ENCODE measurements at places on chromosomes 11 and 22.

- DNase-seq = no peak
Observed at GRCh38 chr11:73267122-73267846, 4.9 kb upstream of the P2RY6 start.

DNA sequence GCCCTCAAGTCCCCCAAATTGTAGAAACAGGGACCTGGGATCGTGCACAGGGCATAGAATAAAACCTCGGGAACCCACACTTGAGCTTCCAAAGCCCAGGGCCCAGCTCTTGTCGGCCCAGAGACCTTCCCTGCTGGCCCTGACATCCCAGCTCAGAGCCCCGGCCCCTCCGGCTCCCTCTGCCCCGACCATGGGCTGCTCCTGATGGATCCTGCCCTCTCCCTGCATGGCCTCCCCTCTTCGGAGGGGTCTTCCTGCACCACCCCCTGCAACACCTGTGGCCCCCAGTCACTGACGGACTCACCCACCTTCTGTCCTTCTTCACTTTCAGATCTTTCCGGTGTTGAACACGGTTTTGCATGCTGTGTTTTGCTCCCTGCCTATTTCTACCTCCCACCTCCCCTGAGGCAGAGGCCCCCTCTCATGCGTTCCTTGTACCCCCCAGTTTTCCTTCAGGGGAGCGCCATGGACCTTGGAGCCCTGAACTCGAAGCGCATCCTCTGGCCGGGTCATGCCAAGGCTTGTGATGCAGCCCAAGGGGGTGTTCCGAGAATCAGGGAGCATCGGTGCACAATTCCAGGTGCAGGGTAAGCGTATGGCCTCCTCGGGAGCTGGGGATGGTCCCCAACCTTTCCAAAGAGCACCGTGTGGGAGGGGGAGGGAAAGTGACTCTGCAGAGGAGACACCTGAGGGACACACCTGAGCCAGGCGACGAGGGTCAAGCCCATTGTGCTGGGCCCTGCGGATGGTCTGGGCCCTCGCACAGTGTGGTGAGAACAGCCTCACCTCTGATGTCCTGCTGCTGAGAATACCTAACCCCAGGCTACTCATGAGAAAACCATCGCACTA is 666.4 kb downstream of the BRD1 start:
- no peak for DNase-seq

DNA sequence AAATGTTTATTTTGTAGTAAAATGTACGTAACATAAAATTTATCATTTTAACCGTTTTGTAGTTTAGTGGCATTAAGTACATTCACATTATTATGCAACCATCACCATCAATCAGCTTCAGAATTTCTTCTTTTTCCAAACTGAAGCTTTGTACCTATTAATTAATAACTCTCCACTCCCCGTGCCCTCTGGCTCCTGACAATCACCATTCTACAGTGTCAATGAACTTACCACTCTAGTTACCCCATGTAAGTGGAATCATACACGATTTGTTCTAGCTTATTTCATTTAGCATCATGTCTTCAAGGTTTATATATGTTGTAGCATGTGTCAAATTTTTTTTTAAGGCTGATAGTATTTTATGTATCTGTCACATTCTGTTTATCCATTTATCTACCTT is 9.7 kb downstream of the TBCEL start:
- DNase-seq = no peak

DNA sequence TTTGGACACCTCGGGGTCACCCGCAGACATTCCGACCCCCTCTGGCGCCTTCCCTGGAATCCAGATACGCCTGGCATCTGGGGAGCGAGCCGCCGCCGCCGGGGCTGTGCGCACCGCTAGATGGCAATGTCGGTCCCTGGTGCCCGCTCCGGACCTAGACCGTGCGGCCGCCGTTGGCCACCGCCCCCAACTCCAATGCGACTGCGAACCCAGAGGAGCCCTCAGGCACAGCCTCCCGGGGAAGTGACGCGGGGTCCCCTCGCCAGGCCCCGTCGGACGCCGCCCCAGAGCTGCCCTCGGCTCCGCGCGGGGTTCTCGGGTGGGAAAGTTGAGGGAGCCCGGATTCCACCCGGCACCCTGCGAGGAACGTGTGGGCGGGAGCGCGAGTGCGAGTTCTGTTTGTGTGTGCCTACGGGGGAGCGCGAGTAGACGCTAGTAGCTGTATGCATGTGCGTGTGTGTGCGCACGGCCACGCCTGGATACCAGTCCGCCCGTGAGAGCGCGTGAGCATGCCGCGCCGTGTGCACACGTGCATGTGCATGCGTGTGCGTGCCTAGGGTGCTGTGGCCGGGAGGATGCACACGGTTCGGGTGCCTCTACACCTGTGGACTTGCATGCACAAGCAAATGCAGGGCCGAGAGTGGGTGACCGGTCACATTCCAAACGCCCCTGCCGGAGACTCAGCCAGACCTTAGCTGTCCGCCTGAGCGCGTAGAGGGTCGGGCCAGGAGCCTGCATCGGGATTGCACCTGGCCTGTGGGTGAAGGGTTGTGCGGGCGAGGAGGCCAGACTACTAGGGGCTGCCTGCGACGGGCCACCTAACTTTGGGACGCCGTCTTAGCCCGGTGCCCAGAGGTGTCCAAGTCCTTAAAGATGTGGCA is 1.9 kb downstream of the CHRM4 start:
- DNase-seq = no peak

DNA sequence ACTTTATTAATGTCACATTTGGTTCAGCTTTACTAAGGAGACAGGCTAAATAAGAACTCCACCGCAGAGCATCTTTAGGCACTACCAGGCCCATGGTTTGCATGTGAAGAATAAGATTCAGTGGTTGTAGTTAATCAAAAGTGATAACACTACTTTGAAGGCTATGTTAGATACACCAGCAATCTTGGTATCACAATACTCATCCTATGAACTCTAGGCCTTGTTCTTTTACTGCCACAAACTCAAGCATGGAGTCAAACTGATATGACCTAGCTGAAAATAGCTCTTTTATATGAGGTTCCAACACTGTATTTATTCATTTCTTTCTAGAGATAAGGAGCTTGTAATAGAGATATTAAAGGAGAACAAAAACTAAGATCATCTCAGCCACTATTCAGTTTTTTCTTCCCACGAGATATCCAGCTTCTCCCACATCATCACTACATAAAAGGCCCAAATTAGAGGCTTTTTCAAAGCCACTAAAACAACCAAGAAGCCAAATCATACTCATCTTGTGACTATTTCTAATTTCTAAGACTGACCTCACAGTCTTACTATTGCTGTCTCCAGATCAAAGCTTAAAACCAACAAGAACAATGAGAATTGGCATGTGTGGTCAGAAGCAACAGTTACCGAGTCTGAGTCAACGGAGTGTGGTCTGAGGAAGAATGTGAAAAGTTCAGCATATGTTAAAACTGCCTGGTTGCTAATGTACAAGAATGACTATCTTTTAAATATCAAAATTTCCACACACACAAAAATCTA is 25.1 kb upstream of the GUCY1A2 start:
- DNase-seq = no peak

DNA sequence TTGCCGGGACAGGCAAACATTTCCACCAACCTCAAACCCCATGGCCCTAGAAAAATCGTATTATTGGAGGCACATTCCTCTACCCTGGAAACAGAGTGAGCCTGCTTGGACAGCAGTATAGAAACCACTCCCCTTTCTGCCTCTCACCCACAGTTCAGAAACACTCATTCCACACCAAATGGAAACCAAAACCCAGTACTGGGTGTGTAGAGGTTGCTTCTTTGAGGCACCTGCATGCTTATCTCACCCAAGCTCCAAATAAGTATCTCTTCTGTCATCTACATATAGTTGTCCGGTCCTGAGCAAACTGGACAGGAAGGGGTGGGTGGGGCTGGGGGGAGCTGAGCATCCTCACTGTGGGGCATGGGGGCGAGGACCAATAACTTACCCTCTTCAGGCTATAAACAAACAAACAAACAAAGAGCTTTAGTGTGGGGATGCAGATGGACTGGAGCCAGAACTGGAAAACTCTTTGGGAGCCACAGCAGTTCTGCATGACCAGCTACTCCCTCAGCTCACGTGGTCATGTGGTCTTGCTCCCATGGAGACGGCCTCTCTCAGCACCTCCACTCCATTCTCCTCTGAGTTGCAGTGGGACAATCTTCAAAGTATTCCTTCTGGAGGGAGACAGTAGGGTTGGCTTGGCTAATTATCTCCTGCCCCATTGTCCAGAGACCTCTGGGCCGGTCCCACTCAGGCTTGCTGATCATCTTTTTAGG is 1.0 kb upstream of the PLAAT2 start:
- no peak for DNase-seq

DNA sequence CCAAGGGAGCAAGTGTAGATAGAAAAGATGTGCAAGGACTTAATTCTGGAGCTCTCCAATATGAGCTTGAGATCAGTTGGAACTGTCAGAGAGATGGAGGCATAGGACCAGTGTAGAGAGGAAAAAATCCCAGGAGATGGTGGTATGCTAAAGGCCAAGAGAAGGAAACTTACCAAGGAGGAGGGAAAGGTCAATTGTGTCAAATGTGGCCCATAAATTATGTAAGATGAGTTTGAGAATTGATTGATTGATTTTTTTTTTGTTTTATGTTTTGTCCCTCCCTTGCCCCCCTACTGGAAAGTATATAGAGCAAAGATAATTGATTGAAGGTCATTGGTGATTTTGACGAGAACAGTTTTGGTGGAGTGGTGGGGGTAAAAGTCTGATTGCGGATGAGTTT is 2.8 kb upstream of the USP2 start:
- no peak for DNase-seq

- peak; percentile 47 for DNase-seq
Observed at GRCh38 chr22:30435674-30436126, 10.1 kb downstream of the MTFP1 start.

DNA sequence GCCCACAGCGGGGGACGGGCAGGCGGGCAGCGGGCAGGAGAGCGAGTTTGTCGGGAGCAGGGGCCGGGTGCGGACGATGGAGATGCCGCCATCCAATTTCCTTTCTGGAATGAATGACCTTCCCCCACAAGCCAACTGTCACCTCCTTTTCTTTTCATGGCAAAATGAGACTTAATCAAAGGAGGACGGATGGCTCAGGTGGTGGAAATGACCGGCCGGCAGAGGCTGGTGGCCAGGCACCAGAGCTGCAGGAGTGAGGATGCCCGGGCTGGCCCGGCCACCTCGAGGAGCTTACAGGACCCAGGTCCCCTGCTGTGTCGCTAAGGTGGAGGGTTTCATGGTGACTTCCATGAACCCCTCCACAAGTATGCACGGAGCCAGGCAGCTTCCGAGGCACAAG is 11.7 kb downstream of the SHISAL1 start:
- no peak for DNase-seq

GRCh38 chr22:17754233-17754925 is 19.9 kb downstream of the BID start:
- DNase-seq = no peak

DNA sequence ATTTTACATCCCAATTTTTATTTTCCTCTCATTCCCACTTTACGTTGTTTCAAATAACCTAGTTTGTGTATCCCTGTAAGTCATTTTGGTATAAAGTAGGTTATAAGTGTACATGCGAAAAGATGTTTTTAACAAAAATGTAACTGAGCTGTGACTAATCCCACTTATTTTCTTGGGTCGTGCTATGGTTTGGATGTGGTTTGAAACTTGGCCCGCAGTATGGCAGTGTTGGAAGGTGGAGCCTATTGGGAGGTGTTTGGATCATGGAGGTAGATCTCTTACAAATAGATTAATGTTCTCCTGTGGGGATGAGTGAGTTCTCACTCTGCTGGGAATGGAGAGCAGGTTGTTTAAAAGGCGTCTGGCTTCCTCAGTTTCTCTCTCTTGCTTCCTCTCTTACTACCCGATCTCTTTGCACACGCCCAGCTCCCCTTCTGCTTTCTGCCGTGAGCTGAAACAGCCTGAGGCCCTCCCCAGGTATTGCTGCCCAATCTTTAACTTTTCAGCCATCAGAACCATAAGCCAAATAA is 7.2 kb downstream of the RPL27A start:
- DNase-seq = no peak

DNA sequence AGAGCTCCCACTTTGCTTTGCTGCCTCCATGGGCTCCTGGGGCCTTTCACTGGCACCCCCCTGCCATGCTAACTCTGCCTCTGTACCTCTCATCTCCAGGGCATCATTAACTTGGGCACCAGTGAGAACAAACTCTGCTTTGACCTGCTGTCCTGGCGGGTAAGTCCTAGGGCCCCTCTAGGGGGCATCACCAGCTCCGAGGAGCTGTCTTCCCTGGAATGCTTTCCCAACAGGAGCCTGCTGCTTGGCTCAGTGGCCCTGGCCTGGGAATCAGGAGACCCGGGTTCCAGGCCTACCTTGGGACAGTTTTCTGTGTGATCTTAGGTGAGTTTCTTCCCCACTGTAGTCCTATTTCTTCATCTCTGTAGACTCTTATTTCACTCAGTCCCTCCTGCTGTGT is 5.1 kb downstream of the ACCS start:
- DNase-seq = no peak

DNA sequence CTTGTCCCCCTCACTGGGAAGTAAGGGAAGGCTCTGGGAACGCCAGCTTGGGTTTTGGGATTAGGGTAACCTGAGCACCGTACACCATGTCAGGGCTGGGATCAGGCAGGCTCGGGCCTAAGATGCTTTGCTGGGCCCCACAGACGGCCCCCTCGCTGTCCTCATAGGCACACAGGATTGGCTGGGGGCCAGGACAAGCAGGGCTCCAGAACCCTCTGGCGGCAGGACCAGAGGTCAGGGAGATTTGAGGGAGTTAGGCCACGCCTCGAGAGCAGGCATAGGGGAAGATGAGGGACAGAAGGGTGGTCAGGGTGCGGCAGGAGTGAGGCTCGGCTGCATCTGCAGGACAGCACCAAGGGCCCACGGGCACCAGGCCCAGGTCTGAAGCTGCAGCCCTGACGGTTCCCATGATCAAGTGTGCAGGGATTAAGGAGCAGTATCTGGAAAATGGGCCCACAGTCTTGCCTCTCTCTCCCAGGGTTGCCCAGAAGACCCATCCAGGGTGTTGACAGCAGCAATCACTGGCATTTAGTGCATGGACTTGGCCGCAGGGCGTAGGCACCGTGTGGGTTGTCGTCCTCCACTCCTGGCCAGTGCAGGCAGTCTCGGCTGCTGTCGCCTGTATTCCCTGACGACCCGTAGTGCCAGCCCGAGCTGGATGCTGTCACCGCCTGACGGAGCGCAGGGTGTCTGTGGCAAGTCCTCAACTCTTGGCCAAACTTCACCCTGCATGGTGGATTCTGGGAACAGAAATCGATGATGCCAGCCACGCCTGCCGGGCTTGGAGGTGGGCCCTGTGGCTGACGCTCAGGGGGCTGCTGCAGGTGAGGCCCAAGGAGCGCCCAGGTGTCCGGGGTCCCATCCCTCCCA is 15.7 kb upstream of the GNB1L start:
- DNase-seq = no peak

- DNase-seq = peak; percentile 82
Observed at GRCh38 chr11:1882265-1883238, 9.1 kb downstream of the PRR33 start.

DNA sequence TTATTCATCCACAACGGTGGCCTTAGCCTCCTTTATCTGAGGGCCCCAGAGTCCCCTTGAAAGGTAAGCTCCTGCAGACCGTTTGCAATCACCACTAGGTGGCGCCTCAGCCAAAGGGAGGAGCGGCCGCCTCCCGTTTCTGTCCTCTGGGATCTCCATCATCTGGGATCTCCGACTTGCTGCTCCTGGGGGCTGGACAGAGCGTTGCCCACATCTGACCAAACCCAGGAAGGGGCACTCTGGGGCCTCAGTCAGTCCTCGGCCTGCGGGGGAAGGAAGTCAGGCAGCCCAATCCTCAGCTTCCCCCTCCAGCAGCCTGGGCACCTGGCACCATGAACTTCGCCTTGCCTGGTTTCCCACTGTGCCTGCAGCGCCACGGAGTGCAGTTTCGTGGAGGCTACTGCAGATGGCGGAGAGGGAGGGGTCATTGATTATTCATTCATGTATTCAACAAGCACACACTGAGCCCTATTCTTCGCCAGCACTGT is 23.5 kb downstream of the TP53I11 start:
- DNase-seq = peak; percentile 27

Measured in stimulated activated CD4-positive, alpha-beta T cell treated with anti-CD3 and anti-CD28 coated beads, TNF-alpha, amount 100 ng/mL, for 48 hours (primary cell).